Effector memory CD4-positive, alpha-beta T cell (primary cell): ENCODE measurements at places on chromosomes 1 and 21.

GRCh38 chr1:170217517-170218256 lies 71.9 kb downstream of the NTMT2 start:
- H3K4me3 ChIP-seq: no peak overlapping the region
- no peaks in the 10 kb centered on the region for H3K4me1 ChIP-seq
- DNase-seq: no peak
- peaks cover 8% of the 10 kb centered on the region for H3K27me3 ChIP-seq

DNA sequence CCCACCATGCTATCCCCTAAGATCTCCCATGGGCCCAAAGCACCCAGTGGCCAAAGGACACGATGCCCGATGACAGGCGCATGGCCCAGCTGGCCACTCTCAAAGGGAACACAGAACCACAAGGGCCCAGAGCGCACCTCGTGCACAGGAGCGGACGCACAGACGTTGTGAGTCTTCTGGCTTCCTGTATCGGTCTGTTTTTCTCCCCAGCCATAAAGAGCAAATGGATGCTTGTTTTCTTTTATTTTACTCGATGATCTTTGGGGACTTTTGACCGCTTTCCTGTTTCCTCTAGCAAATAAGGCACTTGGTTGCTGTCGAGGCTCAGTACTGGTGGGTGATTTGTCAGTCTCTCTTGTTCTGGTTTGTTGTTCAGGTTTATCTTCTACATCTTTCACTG lies 16.2 kb downstream of the CCSAP start:
- peaks cover 14% of the 10 kb centered on the region for H3K4me1 ChIP-seq
- H3K4me3 ChIP-seq: no peak overlapping the region
- H3K27ac ChIP-seq: peak overlapping the region; percentile 52
- no peak for DNase-seq
- H3K36me3 ChIP-seq: peaks cover 11% of the 10 kb centered on the region

DNA sequence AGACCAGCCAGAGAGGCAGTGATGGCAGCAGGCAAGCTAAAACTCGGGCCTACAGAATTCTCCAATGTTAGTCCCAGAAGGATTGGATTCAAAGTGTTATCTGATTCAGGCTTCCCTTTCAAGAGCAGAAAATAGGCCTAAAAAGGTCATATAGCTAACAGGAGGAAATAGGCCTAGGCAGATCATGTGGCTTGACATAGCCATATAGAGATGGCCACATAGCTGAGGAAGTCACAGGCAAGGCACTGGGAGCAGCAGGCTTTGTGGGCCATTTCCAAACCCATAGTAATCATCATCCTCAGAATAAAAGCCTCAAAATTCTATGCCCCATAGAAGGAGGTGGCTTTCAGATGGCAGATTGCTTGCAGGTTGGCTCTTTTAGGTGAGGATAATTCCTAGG lies 29.0 kb upstream of the LMO4 start:
- H3K27me3 ChIP-seq: no peaks in the 10 kb centered on the region
- DNase-seq: no peak
- H3K4me1 ChIP-seq: no peaks in the 10 kb centered on the region
- H3K27ac ChIP-seq: no peak overlapping the region

DNA sequence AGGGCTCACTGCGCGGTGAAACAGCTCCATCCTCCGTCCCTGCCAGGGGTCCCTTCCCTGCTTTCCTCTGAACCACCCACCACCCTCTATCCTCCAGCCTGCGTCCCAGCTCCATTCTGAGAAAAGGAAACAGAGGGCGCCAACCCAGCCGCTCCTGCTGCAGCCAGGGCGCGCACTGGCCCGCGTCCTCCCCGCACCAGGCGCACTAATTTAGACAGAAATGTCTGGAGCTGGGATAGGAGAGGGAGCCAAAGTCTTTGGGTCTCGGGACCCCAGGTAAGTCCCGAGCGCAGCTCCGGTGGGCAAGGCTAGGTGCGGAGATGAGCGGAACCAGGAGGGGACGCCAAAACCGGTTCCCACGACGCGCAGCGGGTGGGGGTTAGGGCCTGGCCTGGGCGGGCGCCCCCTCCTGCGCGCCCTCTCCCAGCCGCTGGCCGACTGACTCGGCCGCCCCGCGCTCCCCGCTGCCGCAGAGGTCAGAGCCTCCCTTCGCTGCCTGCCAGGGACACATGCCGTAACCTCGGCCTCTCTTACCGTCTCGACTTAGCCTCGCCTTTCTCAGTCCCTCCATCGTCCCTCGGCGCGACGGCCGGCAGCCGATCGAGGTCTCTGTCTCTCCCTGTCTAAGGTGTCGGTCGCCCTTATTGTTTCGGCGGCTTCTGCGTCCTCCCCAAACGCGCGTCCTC lies 2.0 kb downstream of the CAMK2N1 start:
- peak overlapping the region; percentile 72 for H3K4me3 ChIP-seq
- peaks cover 19% of the 10 kb centered on the region for H3K27me3 ChIP-seq
- no peaks in the 10 kb centered on the region for H3K36me3 ChIP-seq
- H3K4me1 ChIP-seq: peaks cover 23% of the 10 kb centered on the region
- no peak overlapping the region for H3K27ac ChIP-seq
- no peak for DNase-seq

DNA sequence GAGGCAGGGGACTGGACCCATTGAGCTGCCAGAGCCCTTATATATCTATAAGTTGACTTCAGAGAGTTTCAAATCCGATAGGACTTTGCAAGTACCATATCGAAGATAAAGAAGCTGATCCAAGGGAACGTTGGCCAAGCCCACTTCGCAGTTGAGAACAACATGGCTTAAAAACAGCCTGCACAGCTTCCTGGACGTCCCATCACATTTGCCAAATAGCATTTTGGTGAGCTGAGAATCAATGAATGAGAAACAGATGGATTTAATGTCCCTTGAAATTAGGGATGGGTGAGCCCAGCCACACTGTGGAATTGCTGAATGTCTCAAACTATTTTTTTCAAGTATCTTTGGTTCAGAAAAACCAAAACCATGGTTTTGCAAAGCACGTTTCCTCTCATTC lies 64.8 kb downstream of the KCNJ15 start:
- no peak overlapping the region for H3K27ac ChIP-seq
- H3K27me3 ChIP-seq: no peaks in the 10 kb centered on the region
- H3K4me1 ChIP-seq: peaks cover 5% of the 10 kb centered on the region
- no peak for DNase-seq
- H3K36me3 ChIP-seq: no peaks in the 10 kb centered on the region
